ENCODE measurements at places on chromosomes 1 and 21.

DNA sequence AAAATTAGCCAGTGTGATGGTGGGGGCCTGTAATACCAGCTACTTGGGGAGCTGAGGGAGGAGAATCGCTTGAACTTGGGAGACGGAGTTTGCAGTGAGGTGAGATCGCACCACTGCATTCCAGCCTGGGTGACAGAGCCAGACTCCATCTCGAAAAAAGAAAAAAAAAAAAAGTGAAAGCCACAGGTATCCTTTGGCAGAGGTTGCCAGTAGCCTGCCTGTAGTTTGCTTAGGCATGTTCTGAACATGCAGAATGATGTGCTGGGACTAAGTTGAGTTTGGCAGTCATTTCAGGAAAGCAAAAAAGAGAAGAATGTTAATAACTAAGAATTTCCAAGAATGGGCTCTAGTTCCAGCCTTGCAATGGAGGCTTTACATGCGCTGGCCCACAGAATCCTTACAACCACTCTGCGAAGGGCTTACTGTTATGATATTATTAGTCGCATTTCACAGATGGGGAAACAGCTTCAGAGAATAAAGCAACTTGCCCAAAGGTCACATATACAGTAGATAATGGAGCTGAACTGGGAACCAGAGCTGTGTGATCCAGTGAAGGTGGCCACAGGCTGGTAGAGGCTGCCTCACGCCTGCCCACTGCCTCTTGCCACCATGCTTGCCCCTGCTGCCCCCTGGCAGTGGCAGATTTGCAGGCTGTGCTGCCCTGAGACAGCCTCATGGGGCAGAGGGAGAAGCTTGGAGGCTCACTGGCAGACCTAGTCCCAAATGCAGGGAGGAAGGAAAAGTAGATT is 66.5 kb upstream of the LYST start:
- no peak for DNase-seq

GRCh38 chr1:178456472-178456871 is 40.3 kb downstream of the CLEC20A start:
- DNase-seq = no peak

GRCh38 chr1:247373721-247374141 is 42.1 kb upstream of the ZNF496 start:
- no peak for DNase-seq

DNA sequence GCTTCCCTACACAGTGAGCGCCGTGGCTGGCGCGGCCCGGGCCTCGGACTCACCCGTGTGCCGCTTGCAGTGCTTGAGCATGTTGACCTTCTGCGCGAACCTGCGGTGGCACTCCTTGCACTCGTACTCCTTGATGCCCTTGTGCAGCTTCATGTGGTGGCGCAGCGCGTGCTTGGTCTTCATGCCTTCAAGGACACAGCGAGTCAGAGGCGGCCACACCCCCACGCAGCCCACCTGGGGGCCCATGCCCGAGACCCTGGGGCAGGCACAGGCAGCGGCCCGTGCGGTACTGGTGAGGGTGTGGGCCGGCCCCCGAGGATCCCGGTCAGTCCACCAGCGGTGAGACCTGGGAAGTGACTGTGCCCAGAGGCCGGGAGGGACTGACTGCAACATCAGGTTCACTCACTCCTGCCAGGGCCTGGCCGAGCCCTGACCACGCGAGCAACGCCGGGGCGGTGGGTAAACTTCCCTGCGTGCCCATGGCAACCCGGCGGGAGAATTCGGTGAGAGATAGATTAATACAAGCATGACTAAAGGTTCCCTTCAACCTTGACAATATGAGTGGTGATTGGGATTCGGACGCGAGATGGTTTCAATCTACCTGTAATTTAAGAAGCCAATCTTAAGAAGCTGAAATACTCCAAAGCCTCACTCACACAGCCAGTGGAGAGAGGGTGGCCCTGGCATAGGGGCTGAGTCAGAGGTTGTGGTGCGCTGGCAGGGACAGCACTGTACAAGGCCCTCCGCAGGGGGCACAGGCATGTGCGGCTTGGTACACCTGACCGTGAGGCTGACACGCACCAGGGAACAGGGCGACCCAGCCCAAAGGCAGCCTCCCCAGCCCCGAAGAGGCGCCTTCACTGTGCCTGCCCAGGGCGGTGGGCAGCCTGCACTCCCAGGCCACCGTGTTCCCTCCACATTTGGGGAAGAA is 49.1 kb upstream of the RIPK4 start:
- DNase-seq = no peak

DNA sequence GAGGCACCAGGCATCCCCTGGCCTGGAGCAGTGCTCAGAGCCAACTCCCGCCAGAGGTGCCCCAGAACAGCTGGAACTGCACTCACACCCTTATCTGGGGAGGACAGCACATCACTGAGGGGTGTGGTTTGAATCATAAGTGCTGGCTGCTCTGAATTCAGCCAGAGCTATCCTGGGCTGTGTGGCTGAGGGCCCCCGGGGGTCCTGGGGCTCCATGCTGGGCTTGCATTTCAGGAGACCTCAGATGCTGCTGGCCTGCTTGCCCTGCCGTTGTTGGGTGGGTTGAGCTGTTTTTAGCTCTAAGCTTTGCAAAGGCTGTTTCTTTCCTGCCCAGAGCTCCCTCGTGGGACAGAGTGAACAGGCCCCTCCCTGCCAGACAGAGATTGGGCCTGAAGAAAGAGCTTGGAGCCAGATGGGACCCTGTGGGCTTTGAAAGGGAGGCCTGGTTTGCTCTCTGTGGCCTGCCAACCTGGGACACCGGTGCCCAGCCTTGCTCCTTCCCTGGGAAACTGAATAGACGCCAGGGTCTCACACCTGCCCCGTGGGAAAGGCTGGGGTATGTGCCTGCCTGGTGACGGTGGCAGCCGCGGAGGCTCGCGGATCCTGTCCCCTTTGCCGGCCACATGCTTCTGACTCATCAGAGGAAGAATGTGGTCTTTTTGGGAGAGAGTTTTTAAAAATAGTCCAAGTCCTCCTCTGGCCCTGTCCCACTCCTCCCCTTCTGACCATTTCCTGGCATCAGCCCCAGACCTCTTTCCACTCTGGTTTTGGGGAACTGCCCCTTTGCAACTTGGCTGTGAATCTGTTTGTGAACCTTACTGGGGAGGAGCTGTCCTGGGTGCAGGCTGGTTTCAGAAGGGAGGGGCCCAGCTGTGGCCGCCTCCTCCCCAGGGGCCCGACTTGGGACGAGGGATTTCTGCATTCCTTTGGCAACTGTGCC is 30.0 kb downstream of the ARHGEF10L start:
- no peak for DNase-seq

- no peak for DNase-seq
These were observed 20.4 kb downstream of the LEPR start for GRCh38 chr1:65440915-65441314.

DNA sequence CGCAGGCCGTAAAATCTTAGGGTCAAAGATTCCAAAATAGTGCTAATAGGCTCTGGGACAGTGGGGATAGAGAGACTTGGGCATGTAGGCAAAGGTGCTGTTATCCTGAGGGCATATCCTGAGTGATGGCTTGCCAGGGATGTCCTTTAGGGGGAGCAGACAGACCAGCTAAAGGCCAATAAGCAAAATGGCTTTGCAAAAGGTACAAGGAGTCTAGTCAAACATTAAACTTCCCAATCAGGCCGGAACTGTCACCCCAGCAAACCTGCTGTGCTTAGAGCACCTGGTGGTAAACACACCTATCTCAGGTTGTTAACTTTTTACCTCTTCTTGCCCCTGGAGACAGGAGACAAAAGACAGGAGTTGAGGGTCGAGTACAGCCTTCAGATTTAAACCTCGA is 49.1 kb downstream of the TRABD2B start:
- no peak for DNase-seq

GRCh38 chr1:51000651-51001050 is 30.6 kb downstream of the CDKN2C start:
- no peak for DNase-seq

DNA sequence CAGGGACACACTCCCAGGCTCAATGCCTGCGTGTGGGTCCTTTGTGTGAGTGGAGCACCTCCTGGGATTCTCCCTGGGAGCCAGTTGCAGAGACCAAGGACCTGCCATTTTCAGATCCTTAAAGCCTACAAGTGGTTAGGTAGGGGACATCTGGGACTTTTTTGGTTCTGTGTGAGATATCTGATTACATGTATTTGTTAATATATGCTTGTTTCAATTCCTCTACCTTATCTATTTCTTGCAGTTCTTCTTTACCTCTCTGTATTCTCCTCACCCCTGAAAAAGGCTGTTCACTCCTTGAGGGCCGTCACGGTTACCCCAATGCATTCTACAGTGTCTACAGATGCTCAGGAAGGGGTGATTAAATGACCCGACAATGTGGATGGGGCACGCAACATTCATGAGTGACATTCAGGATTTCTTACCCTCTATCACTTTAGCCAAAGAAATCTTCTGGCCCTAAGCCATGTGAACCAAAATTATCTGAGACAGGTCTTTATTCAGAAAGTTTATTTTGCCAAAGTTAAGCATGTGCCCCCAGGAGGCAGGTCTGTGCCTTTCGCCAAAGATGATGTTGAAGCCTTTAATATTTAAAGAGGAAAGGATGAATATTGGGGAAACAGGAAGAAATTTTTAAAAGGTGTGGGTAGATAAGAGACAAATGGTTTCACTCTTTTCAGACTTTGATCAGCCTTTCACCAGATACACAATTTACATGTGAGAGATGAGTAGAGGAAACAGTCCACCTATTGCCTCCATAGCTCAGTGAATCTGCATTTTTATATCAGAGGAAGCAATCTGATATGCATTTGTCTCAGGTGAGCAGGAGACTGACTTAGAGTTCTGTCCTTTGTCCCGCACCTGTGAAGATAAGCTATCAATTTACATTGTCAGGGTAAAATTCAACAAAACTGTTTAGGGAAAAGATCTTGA is 44.6 kb upstream of the MPZL1 start:
- DNase-seq = no peak

DNA sequence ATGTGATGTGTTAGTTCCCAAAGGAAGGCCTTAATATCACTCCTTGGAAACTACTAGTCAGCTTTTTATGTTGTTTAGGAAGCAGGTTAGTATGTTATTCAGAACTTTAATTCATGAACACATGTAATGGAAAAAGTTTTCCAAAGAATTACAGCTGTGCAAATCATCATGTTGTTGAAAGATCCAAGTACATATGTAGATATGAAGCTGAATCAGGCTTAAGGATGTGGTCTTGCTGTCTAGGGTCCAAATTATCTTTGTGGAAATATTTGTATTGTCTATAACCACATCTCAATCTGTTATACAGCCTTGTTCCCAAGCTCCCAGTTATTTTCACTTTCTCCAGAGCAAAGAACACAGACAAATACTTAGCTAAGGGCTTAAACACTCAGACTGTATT is 231.6 kb downstream of the TPR start:
- no peak for DNase-seq

DNA sequence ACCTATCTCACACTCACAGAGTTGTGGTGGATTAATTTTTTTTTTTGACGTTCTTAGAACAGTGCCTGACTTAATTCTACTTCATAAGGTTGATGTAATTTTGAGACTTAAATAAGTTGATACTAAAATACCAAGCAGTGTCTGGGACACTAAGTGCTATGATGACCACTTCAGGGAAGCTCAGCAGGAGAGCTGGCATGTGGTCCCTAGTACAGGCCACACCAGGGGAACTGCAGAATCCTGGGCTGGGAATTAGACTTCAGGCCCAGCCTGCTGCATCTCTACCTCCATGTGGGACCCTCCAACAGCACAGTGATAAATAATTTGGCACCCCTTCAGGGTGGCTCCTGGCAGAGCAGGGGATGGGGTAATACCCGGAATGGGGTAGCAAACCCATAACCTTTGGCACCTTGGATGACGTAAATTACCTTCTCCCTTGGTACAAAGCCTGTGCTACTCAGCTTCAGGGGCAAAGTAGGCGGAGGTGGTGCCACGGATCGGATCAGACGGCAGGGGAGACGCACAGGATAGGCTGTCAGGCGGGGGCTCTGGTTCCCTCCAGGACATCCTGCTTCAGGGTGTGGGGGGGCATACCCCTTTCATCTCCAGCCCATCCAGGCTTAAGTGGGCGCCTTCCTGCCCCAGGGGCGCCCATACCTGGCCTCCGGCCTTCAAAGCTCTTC is 4.8 kb downstream of the MFSD2A start:
- DNase-seq = no peak

- no peak for DNase-seq
These were observed 234.9 kb upstream of the VAMP3 start for GRCh38 chr1:7535934-7536878.

DNA sequence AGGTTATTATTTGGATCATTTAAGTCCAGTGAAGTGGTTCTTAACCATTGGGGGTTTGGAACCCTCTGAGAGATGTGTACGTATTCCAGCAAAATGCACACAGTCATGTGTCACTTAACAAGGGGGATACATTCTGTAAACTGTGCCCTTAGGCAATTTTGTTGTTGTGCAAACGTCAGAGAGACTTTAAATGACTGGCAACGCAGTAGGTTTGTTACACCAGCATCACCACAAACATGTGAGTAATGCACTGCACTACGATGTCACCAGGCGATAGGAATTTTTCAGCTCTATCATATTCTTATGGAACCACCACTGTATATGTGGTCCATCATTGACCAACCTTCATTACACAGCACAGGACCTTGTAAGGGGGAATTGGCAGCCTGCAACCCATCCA is 11.9 kb downstream of the AHCYL1 start:
- no peak for DNase-seq

DNA sequence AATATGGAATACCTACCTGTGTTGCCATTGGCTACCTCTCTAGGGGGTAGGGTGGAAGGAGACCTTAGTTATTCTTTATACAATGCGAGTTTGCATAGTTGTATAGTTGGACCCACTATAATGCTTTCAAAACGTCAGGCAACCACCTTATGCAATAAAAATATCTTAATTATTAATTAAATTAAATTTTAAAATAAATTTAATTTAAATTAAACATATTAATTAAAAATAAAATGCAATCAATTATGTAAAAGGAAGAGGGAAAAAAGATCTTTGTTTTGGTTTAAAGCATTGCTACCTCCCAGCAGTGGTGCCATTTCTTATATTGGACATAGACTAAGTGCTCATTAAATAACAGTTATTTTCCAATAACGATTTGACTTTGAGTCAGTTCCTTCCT is 22.3 kb downstream of the GPA33 start:
- DNase-seq = no peak

GRCh38 chr1:224458996-224459395 is 24.4 kb upstream of the WDR26 start:
- no peak for DNase-seq

GRCh38 chr1:198498103-198498385 is 42.4 kb downstream of the ATP6V1G3 start:
- no peak for DNase-seq

GRCh38 chr1:23509896-23510295 is 21.1 kb downstream of the E2F2 start:
- DNase-seq = no peak

GRCh38 chr1:62361431-62361830 is 42.2 kb upstream of the KANK4 start:
- no peak for DNase-seq

DNA sequence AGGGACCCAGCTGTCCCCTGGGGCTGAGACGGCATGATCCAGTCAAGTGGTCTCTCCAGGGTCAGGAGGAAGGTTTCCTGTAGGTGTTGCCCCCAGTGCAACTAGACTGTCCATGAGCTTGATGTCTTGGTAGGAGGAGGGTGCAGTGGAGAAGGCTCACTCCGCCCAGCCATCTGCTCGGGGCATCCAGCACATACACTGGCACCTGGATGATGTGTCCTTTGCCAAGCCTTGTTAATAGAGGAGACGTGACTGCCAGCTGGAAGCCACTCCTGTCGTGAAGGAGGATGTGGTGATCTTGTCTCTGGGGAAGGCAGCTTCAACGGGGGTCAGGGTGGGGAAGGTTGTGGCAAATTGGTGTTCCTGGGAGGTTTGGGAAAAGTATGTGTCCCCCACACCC is 6.2 kb downstream of the DISP3 start:
- no peak for DNase-seq
